ENCODE measurements at places on chromosomes 2 and 18.

- DNase-seq = no peak
These were observed 52.9 kb downstream of the SATB2 start for GRCh38 chr2:199404841-199405240.

DNA sequence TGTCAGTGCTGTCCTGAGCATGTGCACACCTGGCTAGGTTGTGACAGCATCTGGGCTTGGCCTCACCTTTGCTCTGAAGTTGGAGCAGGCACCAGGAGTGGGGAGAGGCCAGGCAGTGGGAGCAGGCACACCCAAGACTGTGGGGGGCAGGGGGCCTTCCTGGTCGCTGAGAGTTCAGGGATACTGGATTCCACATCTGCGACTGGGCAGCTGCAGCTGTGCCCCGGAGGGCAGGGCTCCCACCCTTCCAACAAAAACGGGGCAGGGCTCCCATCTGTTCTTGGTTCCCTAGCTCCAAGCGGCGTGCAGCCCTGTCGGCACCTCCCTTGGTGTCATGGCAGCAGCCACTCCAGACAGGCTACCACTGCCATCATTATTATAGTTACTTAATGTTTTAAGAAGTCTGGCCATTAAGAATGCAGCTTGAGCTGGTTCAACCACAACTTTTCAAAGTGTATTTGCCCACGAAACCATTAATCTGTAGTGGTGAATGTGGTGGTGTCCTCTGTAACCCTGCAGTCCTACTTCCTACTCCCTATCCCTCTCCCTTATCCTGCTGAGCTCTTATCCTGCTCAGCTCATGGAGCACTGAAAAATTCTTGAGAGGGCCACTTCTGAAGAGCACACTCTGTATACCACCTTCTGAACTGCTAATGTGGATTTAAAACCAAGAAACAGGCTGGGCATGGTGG, 48.0 kb upstream of the RAB1A start:
- no peak for DNase-seq

- no peak for DNase-seq
These were observed 123.3 kb upstream of the DCC start for GRCh38 chr18:52216666-52217065.

DNA sequence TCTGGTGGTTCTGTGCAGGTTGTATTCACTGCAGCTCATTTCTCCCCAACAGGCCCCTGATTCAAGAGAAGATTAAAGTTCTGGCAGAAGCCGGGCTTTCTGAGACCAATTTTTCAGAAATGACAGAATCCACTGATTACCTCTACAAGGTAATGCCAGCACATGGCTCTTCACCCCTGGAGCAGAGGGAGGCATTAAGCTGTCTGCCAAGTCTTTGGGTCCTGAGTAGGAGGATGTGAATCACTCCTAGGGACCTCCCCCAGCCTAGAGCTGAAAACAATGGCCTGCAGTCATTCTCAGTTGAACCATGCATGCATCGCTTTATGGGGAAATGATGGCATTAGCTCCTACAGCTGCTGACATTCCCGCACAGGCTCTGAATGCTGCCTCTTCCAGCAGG, 20.5 kb upstream of the RPL37A start:
- no peak for DNase-seq

- DNase-seq = no peak
These were observed 749.5 kb upstream of the RAB6C start for GRCh38 chr2:129229830-129230441.
